Kidney glomerular epithelial cell (primary cell): ENCODE measurements at places on chromosomes 4 and X.

- DNase-seq = peak; percentile 12
Observed at GRCh38 chr4:105198541-105198940, 51.9 kb downstream of the TET2 start.

DNA sequence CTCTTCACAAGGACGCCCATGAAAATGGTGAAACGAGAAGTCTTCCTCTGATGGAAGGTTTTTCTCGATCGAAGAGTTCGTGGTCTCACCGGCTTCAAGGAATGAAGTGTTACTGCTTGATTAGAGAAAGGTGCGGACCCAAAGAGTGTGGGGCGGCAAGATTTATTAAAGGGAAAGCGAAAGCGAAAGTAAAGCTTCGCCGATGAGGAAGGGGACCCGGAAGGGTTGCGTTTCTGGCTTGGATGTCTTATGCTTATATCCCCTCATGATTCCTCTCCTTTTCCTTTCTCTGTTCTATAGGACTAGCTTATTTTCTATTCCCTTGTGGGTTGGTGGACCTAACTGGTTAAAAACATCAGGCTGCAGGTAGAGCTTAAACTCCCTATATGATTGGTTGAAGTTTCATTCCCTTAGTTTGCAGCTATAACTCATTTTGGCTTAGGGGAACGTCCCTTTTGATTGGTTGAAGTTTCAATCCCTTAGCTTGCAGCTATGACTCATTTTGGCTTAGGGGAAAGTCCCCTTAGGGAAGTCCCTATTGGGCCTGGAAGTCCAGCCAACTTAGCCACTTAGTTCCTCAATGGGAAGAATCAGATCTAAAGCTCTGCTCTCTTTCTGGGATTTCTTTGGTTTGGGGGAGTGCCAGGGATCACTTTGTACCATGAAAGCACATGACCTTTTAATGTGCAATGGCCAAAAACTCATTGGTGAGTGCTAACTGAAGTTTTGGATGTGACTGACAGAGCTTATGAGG lies 1025.0 kb upstream of the PCDH10 start:
- DNase-seq = no peak

DNA sequence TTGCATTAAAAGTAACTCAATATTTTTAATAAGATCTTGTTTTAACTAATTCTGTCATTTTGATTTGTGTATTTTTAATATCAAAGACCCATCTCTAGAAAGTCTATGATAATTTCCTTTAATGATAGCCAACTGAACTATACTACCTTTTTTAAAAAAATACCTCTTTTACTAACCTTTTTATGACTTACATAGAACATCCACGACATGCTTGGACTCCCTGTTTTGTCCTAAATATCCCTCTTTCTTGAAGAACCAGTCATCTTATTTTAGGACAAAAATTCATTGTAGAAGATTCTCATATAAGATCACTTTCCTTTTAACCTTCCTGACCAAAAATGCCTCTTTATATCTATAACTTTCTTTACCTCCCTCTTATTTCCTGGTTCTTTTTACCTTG lies 76.8 kb upstream of the GC start:
- DNase-seq = no peak

- DNase-seq = no peak
Observed at GRCh38 chrX:80721186-80721585, 88.5 kb downstream of the BRWD3 start.

DNA sequence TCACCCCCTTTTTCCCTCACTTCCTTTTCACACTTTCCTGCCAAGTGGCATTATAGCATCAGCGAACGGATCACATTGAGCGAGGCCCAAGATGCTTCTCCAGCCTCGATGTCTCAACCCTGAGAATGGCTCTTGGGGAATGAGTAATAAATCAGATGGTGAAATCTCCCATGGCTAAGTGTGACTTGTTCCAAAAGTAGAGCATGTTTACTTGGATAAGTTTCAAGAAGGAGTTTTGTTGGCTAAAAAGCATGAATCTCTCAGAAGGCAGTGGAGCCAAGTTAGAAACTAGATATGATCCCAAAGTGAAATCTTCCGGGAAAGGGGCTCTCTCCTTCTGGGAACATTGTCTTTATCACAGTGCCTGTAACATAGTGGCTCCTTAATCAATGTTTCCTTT lies 316.3 kb downstream of the CAMK2D start:
- no peak for DNase-seq

GRCh38 chr4:166279261-166279660 lies 406.2 kb downstream of the TLL1 start:
- no peak for DNase-seq

DNA sequence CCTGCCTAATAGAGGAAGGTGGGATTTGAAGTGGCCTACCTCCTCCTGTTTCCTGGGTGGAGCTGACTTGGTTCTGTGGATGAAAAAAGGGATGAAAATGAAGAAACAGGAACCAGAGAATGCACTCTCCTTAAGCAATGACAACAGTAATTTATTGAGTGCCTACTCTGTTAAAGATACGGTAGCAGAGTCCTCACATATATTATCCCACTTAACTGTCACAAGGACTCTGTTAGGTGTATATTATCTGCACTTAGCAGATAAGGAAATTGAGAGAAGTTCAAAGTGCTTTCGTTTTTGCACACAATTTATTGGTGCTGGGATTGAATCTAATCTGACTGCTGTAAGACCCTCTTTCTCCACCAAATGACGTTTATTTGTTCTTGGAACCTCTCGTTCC lies 301.2 kb downstream of the PACRGL start:
- DNase-seq = no peak

DNA sequence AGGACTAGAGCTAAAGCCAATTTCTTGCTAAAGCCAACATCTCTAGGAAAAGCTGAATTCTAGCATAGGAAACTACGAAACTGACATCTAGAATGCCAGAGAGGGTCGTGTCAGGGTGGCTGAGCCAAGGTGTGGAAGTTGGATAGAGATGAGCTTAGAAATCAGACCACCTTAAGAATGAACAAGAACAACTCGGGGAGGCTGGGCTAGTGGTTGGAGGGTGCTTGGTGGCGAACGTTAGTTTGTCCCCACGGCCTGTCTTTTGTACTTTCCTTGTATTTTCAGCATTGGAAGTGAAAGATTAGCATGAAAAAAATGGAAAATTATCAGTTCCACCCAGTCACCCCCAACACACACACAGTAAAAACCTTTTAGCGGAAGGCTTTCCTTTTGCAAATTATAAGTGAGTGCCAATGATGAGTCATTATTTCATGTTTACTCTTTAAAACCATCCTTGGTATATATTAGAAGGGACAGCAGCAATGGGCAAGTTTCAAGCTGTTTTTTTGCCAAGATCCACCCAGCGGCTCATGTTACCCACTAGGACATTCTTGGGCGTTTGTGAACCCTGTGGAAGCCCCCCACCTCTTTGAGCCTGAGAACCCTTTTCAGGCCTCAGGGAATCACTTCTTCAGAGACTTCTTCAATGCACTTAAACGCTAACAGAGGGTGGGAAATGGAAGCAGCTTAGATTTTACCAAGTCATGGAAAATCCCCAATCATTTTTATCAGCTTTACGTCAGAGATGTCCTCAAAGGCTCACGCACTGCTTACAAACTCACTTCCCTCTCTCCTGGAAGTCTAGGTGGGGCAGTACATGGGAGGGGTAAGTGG lies 4.9 kb upstream of the PPEF1 start:
- no peak for DNase-seq

- DNase-seq = peak; percentile 9
Observed at GRCh38 chrX:9133426-9133825, 99.5 kb upstream of the FAM9B start.

DNA sequence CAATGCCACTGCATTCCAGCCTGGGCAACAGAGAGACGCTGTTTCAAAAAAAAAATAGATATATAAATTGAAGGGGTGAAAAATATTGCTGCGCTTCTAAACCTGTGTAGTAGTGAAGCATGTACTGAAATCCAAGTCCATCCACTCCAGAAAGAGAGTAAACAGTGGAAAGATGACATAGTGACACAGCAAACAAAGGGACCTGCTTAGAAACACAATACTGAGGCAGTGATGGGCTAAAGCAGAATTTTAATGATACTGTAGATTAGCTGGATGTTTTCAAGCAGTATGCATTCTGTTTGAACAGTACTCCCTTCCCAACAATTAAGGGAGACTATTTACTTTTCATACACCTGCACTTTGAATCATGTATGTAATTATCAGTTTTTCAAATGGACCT lies 42.5 kb downstream of the TFDP3 start:
- no peak for DNase-seq

DNA sequence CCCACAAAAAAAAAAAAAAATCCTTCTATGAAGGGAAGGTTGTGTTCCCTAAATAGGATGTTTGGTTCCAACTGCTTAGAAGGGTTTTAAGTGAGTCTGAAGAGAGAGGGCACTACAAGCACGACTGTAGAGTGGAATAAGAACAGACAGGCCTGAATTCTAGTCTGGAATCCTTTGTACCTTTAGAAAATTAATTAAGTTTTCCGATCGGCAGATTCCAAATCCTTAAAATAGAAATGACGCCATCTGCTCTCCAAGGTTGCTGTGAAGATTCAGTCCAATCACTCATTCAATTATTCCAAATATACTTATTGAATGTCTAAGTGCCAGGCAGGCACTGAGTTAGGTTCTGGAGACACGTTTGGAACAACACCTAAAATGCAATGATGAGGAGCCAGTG lies 3.8 kb downstream of the HS3ST1 start:
- no peak for DNase-seq

DNA sequence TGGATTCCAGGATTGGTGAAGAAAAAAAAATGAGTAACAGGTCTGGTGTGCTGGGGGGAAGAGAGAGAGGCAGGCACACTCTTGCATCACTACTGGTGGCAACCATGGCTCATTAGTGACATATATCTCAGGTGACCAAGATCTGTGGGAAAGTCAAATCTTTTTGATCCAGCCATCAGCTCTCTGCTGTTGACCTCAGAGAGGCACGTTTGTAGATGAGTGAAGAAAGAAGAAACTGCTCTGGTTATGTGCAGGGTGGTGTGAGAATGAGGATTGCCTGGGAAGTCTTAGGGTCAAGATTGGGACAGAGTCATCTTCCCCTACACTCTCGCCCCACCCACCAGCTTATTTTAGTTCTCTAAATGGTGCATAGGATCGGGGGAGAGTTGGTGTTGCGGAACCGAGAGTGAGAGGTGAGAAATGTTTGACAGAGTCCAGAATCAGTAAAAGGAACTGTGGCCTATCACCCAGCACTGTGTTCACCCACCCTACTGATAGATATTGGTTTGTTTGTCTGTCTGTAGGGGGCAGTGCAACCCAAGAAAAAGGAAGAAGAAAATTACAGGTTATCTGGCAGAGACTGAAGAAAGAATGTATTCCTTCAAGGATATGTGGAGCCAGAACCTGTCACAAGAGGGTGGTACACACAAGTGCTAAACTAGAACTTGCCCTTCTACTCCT lies 21.9 kb downstream of the ARMCX6 start:
- DNase-seq = peak; percentile 45

- DNase-seq = no peak
Observed at GRCh38 chrX:120664081-120664480, 34.2 kb upstream of the C1GALT1C1 start.

DNA sequence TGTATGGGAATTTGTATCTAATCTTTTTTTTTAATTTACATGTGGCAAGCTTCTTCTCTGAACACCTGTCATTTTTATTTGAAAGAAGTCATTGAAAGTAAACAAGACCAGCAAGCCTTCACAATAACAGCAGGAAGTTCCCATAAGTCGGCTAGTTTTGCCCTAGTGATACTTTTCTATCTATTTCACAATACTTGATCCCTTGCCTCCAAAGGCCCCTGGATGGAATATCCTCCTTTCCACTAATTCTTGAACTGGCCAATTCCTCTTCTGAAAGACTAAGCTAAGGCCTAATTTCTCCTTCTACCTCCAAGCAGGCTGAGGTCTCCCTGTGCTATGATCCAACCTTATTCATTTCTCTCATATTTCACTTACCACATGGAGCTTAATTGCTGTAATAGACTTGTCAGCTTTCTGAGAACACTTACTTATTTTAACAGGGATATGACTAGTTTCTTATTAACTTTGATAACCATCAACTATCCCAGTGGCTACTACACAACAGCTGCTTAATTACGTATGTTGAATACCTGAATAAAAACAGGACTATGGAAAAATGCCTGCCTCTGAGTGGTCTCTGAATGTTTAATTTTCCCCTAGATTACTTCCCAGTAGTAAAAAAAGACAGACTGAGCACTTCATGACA lies 194.2 kb downstream of the MAD2L1 start:
- peak; percentile 64 for DNase-seq

DNA sequence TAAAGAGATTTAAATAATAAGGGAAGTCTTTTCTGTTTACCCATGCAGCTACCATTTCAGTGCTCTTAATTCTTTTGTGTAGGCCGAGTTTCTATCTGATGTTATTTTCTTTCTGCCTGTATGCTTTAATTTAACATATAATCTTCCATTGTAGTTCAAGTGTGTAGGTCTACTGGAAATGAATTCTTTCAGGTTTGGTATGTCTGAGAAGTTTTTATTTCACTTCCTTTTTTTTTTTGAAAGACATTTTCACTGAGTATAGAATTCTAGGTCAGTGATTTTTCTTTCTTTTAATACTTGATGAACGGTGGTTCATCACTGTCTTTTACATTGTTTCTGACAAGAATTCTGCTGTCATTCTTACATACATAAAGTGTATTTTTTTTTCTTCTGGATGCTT lies 42.1 kb downstream of the VAMP7 start:
- no peak for DNase-seq

DNA sequence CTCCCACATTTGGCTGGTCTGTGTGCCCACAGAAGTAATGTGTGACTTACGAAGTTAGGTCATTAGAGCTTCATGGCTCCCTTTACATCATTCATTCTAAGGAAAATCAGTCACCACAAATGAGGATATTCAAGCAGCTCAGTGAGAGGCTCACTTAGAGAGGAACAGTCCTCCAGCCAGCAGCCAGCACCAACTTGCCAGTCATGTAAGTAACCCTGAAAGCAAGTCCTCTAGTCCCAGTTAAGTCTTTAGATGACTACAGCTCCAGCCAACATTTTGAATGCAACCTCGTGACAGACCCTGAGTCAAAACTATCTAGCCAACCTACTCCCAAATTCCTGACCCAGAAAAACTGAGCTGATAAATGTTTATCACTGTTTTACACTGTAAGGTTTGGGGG lies 71.3 kb downstream of the LRBA start:
- no peak for DNase-seq

DNA sequence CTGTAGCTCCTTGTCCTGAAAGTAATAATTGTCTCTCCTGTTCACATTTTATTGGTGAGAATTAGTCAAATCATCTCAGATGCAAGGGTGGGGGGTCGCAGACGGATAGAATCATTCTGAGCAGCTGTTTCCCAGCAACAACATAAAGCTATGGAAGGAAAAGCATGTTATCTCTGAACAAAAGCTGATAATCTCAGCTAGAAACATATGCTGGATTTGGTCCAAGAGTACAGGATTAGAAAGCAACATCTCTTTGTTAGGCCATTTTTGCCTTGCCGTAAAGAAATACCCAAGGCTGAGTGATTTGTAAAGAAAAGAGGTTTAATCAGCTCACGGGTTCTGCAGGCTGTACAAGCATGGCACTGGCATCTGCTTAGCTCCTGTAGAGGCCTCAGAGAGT lies 472.8 kb upstream of the BOD1L1 start:
- no peak for DNase-seq

GRCh38 chrX:63918611-63919010 lies 133.6 kb upstream of the ARHGEF9 start:
- no peak for DNase-seq

GRCh38 chrX:143165778-143166177 lies 140.1 kb downstream of the SPANXN4 start:
- DNase-seq = no peak
